Upper lobe of left lung (tissue), 6 donors: ENCODE measurements at places on chromosomes 11 and 22. TPM values are rescaled to one million over a fixed set of nuclear protein-coding genes. Genes with fewer than 3 reads are reported as not detected.

Gene IRAG1
- total RNA-seq, result 16.3 TPM

Gene MYO7A
- total RNA-seq, result 5.9 TPM

Gene CCDC34
- 1.6 TPM for total RNA-seq

Gene RIN1
- total RNA-seq, result 8.6 TPM

Gene MUC2
- not detected for total RNA-seq

Gene ZP1
- not detected for total RNA-seq

- no peak for DNase-seq
Measured at GRCh38 chr11:134398644-134399292, 13.3 kb downstream of the B3GAT1 start.

DNA sequence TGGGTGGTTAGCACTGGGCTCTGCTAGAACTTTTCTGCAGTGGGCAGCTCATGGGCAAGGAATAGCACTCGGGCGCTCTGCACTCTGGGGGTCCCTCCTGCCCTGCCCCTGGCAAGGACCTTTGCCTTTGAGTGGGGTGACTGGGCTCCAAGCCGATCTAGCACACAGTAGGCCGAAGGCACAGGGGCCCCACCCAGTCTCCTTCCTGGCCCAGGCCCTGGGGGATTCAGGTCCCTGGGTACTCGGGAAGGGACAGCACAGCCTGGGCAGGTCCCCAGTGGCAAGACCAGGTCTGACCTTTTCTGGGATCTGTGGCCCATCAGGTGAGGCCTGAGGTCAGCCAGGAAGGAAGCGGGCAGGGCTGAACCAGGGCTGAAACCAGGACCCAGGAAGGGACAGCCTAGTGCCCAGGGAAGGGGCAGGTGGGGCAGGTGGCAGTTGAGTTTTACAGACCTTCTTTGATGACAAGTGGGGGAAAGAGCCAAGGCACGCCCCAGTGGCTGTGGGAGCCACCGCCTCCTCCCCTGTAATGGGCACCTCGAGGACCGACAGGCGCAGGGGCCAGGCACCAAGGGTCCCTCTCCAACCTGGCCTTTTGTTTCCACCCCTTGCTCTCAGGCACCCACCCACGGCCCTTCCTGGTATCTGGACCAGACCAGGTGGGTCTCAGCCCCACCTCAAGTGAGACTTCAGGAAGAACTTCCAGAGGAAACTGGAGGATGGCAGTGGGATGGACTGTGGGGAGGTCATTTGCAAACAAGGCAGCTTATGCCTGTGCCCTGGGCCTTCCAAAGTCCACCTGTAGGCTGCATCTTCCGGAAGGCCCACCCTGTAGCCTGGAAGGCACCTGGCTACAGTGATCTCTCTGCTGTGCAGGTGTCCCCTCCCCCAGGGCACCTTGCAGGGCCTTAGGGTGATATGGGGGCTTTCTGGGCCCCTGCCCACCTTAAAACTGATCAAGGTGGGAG, 883 bp upstream of the AIFM3 start:
- DNase-seq, result peak; percentile 59

DNA sequence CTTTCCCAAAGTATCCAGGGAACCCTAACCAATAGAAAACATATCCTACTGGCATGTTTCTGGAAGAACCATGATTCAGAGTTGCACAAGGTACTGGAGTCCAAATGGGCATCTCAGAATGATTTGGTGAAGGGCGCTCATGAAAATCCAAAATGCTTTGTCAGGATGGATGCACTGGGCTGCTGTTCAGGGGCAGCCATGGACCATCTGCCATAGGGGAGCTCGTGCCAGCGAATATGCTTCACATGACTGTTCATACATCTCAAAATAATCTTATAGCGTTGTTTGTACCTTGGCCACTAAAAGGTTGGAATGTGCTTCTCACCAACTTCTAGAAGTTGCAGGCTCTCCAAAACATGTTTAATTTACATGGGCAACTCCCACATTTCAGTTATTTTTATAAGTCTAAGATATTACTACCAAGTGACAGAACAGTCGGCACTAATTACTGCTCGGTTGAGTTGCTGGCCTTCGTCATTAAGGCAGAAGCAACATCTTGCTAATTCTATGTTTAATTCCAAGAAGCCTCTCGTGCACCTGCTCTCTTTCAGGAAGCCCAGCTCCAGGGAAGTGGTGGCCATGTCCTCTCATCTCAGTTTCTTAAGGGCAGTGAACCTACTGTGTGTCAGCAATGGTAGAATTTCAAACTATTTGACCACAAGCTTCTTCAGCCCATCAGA, 1497.7 kb downstream of the TBC1D22A start:
- no peak for DNase-seq

- no peak for DNase-seq
Measured at GRCh38 chr11:76854709-76855108, 6.0 kb upstream of the ACER3 start.

GRCh38 chr11:79371152-79371551, 69.7 kb downstream of the TENM4 start:
- DNase-seq, result no peak

DNA sequence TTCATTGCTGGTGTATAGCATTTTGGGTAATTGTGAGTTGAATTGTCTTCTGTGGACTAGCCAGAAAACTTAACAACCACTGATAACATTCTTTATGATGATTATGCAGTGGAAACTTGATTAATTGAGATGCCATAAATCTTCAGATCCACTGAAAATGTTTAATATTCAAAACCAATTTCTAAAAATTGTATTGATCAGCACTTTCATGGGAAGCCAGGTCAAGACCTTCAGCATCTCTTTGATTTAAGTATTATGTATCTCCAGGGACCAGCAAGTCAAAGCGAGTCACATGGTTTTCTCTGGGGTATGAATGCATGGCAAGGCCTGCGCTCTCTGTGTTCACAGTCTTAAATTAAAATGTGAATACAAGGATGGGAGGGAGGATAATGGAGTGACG, 596.9 kb downstream of the OPCML start:
- no peak for DNase-seq

DNA sequence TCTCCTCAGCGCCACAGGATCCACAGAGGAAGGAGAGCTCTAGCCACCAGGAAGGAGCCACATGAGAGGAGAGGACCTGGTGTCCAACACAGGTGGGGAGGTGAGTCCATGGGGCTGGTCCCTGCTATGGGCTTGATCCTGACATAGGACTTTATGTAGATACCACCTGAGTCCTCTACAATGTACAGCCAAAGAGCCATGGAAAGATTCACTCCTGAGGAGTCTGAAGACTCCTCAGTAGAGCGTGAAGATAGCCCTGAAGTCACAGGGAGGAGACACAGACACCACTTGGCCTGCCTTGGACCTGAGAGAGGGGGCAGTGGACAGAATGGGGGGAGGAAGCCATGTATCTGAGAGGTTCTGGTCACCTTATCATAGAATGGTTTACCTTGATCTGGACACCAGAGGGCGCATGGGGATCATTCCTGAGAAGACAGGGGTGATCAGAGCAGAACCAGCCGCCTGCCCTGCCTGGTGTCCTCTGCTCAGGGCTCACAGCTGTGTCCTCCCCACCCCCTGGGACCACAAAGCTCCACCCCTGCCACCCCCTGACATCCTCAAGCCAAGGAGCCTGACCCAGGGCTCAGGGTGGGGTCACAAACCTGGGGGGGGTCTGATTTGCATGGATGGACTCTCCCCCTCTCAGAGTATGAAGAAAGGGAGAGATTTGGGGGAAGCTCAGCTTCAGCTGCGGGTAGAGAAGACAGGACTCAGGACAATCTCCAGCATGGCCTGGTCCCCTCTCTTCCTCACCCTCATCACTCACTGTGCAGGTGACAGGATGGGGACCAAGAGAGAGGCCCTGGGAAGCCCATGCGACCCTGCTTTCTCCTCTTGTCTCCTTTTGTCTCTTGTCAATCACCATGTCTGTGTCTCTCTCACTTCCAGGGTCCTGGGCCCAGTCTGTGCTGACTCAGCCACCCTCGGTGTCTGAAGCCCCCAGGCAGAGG, 77.0 kb downstream of the ZNF280B start:
- peak; percentile 24 for DNase-seq

DNA sequence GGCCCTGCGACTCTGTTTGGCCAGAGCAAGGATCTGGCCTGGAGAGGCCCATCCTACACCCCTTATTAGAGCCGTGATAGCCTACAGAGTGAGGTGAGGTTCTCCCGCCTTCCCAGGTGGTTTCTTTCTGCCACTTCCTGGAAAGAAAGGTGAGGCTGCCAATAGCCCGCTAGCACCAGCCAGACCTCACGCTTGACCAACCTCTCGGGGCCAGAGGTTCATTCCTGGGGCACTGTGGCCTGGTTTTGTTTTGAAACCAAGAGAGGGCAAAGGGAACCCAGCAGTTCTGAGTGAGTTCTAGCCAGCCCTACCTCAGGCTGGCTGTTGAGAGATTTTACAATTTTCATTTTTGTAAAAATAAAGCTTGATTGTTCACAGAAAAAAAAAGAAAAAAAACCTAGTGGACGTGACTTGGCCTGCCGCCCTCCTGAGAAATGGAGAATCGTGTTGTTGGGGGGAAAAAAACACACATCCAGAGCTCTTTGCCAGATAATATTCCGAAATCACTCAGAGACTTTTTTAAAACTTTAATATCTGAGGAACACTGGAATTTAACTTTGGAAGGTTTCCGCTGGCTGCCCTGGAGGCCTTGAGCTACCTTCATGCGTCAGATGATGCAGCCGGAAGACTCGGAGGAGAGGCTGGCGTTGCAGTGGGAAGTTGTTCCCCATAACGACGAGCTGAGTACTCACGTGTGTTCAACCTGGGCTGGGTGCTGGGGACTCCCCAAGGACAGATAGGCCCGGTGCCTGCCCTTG, 84.5 kb downstream of the BCR start:
- no peak for DNase-seq

DNA sequence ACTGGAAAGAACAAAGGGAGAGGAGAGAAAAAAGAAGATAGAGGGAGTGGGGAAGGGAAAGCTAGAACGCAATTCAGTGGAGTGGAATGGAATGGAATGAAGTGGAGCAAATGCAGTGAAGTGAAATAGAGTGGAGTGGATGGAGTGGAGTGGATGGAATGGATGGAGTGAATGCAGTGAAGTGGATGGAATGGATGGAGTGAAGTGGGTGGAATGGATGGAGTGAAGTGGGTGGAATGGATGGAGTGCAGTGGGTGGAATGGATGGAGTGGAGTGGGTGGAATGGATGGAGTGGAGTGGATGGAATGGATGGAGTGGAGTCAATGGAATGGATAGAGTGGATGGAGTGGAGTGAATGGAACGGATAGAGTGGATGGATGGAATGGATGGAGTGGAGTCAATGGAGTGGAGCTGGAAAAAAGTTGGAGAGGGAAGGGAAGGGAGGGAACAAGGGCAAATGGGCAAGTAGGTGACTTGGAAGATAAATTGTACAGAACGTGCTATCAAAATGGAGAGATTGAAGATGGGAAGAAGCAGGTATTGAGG, 13.9 kb downstream of the IFITM10 start:
- DNase-seq, result no peak

- no peak for DNase-seq
Measured at GRCh38 chr11:74299015-74299414, 12.4 kb downstream of the P4HA3 start.

DNA sequence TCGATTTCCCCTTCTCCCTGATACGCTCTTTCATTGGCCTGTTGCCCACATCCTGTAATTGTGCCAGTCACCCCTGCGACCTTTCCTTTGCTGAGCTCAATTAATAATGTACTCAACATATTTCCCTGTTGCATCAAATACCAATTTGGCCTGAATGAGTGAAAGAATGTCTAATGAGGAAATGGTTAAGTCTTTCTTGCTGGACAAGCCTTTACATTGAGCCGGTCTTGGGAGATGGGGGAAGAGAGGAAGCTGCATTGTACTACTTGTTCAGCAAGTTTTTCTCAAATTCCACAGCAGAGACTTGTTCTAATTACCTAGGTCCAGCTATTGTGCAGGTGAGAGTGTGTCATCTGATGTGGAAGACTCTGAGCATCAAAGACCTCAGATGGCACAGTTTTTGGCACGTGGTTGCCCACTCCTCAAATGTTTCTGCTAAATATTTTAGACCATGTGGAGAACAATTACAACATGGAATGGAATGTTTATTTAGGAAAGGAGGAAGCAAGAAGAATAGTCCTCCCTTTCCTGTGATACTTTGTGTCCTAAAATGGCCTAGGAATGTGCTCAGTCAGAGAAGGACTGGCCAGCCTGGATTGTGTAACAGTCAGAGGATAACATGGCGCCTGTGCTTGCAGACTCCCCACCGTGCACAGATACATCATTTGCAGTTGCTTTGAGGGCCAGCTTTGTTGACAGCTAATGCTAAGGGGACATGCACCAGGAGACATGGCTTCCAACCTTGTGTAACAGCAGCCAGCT, 129.5 kb upstream of the E2F8 start:
- DNase-seq, result no peak

DNA sequence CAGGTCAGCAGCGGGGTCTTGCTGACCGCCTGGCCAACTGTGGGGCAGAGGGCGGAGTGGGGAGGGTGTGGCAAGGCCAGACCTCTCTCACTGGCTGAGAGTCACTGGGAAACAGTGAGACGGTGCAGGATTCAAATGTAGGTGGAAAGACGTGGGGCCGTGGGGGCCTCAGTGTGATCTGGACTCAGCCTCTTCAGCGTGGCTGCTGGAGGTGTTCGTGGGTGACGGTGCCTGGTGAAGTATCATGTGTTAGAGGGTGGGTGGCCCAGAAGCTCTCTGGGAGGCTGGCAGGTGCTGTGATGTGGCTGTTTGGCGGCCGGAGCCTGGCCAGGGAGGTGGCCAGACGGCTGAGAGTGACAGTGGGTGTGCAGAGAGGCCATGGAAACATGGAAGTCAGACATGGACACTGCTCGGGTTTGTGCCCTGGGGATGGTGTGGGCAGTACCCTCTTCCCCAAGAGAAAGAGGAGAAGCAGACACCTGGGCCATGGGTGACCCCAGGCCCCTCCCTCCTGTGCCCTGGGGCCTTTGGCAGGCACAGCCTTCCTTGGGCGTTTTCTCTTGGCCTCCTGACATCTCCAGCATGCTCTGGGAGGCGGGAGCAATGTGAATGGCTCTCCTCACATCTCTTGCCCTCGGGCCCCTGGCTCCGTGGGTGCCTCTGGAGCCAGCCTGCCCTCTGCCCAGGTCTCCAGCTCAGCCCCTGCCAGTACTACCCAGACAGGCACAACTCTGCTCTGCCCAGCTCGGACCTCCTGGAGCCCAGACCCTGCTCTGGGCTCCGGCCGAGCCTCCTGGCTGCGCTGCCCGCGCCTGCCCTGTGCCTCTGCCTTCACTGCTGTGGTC, 10.1 kb upstream of the ACR start:
- no peak for DNase-seq

DNA sequence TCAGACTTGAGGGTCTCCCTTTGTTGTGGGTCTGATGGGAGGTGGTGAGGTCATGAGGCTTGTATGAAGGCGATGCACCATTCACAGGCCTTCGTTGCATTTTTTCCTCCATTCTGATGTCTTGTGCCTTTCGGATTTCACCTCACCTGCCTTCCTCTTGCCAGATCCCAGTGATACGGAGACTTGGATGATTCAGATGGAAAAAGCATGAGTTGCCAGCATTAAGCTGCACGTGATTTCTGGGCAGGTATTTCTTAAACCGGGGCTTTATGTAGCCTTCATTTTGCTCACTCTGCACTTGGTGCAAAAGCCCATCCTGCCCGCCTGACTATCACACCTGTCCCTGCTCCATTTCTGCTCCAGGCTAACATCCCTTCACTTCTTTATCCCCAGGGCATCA, 216.7 kb downstream of the SNX19 start:
- DNase-seq, result no peak

DNA sequence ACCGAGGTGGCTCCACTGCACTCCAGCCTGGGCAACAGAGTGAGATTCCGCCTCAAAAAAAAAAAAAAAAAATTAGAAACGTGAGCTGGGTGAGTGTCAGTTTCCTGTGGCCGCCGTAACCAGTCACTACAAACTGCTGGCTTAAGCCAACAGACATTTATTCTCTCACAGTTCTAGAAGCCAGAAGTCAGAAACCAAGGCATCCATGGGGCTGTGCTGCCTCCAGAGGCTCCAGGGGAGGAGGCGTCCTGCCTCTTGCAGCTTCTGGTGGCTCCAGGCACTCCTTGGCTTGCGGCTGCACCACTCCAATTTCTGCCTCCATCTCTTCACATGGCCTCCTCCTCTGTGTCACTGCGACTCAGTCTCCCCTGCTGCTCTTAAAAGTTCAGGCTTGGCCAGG, 11.1 kb upstream of the KIAA0930 start:
- no peak for DNase-seq
